ENCODE measurements at places on chromosomes 11 and 22.

GRCh38 chr11:35974882-35975589 is 31.2 kb downstream of the LDLRAD3 start:
- DNase-seq: no peak

DNA sequence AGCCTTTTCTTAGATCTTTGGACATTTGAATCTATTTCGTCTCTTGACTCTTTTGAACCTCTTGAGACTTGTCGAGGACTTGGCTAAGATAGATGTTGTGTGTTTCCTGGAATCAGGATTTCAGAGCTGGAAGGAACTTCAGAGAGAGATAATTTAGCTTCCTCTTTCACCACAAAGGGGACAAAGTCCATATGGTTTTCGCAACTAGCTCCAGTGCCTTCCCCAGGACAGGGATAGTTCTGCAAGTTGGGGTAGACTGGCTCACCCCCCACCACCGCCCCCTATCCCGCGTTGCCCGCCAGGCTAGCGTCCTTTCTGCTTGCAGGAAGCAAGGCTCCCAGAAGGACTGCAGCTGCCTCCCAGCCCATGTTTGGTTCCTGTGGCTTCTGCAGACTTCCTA is 75.7 kb upstream of the MYO18B start:
- DNase-seq: no peak

- DNase-seq: no peak
Observed at GRCh38 chr11:14755140-14755539, 111.5 kb downstream of the PDE3B start.

- no peak for DNase-seq
Observed at GRCh38 chr11:59872076-59872475, 5.8 kb upstream of the TCN1 start.

DNA sequence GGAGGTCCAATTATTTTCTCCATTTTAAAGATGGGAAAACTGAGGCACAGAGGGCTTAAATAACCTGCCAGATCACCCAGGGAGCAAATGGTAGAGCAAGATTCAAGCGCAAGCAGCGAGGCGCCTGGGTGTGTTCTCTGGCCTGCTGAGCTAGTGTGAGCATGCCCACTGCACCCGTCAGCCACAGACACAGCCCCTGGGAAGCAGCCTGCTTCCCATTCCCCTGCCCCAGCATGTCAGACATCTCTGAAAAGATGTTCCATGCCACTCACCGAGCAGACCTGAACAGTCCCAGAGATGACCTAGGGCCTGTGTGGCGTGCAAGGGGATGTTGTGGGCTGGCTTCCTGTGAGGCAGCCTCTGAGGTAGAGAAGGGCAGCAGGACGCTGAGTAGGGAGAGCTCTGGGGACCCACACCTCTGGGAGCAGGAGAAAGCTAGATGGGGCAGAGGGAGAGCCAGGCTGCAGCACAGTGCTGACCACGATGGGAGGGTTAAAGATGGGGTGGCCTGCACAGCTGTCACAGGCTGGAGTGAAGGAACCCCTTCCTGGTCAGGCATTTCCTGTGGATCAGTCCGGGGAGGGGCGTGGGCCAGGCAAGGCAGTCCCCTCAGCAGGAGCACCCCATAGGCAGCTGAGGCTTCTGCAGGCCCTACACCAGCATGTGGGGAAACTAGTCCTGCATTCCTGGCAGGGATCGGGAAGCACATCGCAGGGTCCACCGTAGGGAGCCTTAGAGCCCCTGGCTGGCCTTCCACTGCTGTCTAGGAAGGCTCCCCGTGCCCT is 101.4 kb downstream of the GALNT18 start:
- no peak for DNase-seq

All from NCI-H82 (cell line).